ENCODE measurements at places on chromosomes 2 and 18.

DNA sequence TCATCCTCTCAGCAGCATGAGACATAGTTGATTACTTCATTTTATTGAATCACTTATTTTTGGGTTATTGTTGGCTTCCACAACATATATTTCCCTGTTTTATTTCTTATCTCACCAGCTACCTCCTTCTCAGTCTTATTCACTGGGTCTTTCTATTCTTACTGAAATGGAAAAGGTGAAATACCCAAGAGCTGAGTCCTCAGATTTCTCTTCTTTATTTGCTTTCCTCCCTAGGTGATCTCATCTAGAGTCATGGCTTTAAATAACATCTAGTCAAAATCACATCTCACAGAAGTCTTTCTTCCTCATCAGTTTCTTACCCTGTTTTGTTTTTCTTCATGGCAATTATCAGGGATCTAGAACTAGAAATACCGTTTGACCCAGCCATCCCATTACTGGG lies 105.0 kb upstream of the RBBP8 start:
- no peak for DNase-seq

DNA sequence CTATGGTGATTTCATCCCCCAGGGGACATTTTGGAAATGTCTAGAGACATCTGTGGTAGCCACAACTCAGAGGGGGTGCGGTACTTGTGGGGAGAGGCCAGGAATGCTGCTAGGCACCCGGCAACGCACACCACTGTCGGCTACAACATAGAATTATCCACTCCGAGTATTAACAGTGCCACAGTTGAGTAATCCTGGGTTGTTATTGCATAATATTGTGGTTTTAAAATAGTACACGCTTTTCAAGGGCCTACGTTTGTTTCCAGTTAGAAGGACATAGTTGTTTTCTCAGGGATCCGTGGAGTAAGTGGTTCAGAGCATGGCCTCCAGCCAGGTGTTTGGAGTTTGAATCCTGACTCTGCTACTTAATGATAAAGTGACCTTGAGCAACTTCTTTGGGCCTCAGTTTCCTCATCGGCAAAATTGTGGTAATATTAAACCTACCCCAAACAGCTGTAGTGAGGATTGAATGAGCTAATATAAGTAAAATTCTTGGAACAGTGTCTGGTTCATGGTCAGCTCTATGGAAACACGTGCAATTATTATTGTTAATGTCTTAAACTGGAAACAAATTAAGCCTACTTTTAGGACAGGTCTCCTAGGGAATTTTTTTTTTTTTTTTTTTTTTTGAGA lies 24.5 kb downstream of the CYP27A1 start:
- DNase-seq: no peak

DNA sequence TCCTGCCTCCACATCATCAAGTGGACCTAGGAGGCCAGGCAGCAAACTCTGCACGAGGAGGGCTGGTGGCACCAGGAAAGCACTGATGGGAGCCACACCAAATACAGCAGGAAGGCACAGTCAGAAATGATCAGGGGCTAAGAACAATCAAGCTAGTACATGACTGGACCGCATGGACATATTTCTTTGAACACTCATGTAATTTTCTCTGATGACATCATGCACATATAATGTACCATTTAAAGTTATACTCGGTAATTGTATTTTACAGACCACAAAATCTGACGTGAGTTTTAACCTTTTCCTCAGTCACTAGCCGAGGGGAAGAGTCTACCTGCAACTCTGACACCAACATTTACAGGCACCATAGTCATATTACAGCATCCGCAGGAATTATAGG lies 76.7 kb downstream of the XDH start:
- DNase-seq: no peak

DNA sequence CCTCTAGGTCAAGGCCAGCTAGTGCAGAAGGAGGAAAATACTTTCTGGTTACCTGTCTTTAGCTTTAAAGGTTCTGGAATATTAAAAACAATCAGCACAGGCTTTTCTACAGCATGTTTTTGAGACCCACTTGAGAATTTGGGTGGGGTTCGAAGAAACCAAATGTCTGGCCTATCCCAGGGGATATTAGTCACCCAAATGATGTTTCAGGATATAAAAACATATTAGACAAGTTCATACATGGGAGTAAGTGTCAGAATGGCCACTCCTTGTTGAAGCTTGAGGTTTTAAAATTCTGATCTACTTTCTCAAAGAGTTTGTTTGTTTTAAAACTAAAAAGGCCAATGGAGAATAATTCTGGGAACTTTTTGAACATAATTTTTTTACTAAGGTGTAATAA lies 158.6 kb upstream of the DLX2 start:
- DNase-seq: no peak

- no peak for DNase-seq
These were observed 231.5 kb downstream of the LPIN1 start for GRCh38 chr2:11977766-11978524.

GRCh38 chr2:12716282-12717190 lies at the start of gene TRIB2:
TRIB2 (plus strand) TSS chr2:12716936; CDS start chr2:12718308, 1,372 bp downstream.
- DNase-seq: peak; percentile 80

- DNase-seq: no peak
These were observed 93.2 kb downstream of the USP40 start for GRCh38 chr2:233473386-233473791.

DNA sequence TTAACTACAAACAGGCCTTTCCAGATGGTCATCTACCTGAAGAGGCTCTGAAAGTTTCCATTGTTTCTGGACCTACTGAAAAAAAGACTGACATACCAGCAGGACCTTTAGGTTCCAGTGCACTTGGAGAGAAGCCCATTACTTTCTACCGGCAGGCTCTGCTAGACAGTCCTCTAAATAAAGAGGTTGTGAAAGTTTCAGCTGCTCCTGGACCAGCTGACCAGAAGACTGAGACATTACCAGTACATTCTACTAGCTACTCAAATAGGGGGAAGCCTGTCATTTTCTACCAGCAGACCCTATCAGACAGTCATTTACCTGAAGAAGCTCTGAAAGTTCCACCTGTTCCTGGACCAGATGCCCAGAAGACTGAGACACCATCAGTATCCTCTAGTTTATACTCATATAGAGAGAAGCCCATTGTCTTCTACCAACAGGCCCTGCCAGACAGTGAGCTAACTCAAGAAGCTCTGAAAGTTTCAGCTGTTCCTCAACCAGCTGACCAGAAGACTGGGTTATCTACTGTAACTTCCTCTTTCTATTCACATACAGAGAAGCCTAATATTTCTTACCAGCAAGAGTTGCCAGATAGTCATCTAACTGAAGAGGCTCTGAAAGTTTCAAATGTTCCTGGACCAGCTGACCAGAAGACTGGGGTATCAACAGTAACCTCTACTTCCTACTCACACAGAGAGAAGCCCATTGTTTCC lies 65.8 kb downstream of the ALMS1 start:
- no peak for DNase-seq

DNA sequence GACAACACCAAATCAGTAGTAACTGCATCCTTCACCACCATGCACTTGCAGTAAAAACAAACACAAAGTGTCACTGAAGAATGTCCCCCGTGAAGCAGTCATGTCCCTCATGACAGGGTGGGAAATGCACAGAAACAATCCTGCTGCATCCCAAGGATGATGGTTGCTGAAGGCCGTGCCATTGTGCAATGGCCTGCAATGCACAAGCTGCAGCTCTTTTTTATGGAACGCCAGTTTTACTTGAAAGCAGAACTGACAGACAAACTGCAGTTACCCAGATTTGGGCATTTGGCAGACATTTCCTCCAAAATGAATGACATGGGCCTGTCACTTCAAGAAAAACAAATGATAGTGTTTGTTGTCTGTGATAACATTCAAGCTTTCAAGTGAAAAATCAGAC lies 2.4 kb upstream of the CHST10 start:
- no peak for DNase-seq

GRCh38 chr2:12452185-12452584 lies 264.6 kb upstream of the TRIB2 start:
- DNase-seq: no peak

DNA sequence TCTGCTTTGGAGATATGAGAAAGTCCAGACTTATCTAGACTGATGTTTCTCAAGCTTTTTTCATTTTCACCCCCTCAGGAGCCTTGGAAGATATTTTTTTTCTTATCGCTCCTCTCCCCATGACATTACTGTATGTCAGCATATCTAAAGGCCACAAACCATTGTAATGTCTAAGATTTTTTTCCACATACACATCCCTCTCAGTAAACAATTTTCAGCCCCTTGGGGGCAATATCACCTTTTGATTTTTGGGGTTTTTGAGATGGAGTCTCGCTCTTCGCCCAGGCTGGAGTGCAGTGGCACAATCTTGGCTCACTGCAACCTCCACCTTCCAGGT lies 60.3 kb upstream of the REL start:
- DNase-seq: no peak

DNA sequence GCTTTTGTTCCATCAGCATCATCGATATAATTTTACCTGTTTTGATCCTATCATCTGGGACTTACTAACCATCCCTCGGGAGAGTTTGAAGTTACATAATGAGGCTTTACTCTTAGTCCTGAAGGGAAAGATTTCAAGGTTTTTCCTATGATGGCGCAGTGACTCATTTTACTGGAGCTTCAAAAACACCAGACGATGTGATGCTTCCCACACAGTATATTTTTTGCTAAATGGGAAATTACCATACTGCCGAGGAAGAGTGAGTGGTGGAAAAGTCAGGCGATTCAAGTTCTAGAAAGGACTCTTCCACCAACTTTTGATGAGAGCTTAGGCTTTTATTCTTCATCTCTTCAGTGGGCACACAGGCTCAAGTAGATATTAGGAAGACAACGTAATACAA lies 44.6 kb upstream of the GCG start:
- DNase-seq: no peak

DNA sequence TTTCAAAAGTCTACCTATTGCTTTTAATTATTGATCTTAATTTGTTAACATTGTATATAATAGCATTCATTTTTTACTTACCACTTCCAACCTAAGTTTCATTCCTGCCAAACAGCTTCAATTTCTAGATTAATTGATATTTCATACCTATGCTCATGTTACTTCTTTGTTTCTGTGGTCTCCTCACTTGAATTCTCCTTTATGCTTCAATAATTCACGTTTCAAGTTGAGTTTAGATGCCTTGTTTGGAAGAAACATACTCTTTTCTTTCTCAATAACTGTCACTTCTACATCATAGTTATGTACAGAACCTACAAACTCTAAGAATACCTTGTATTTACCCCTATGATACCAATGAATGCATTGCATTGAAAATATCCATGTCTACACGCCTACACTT lies 862.2 kb upstream of the LRATD1 start:
- no peak for DNase-seq

DNA sequence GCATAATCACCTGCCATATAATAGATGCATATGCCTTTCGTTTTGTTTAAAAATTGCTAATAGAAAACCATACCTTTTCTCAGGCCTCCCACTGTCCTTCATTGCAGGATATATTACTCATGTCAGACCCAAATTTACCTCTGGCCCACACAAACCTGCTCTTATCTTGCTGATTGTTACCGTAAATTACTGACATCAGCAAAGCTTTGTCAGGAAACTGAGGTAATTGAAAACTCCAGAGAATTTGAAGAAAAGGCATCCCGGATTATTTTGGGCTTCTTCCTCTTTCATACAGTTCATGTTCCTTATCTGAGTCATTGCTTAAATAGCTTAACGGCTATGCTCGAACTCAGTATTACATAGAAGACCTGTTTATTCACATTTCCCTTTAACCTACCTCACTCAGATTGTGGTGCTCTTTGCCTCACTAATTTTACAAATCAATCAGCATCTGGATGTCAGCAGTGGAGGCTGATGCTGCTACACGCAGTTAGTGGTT lies 145.7 kb downstream of the ZEB2 start:
- no peak for DNase-seq

DNA sequence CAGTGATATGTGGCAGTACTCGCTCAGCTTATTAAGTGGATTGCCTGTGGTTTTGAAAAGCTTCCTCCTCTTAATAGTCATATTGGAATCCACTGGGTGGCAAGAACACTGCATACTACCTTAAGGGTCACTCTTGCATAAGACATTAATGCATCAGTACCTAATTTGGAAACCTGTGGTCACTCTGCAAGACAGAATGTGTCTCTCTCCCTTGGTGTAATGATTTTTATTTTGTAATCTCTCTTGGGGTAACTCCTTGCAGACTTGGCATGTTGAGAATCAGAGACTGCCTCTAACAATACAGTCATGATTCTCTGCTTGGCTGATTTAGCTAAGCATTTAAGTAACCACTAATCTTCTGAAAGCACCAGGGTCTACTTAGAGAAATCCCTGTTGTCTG lies 33.0 kb upstream of the IER3IP1 start:
- no peak for DNase-seq

GRCh38 chr2:68482296-68482820 lies 15.0 kb downstream of the APLF start:
- DNase-seq: no peak

DNA sequence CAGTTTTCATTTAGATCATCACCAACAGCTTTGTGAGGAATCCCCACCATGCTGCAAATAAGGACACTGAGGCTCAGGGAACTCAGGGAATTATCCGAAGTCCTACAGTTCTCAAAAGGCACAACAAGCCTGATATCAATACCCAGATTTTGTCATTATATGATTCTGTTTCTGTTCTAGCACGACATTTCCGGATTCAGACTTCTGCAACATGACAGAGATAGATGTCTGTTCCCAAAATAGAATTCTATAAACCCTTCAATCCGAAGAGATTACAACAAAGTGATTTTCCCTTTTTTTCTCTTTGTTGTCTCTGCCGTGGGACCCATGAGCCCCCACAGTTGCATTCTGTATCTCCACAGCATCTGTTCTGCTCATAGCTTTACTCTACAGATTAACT lies 72.0 kb downstream of the DOCK10 start:
- DNase-seq: no peak

- no peak for DNase-seq
These were observed 97.7 kb downstream of the DYSF start for GRCh38 chr2:71550801-71551630.

- no peak for DNase-seq
These were observed 14.1 kb upstream of the PMAIP1 start for GRCh38 chr18:59885579-59886163.

- no peak for DNase-seq
These were observed 135.0 kb upstream of the ZNF804A start for GRCh38 chr2:184463102-184463865.

DNA sequence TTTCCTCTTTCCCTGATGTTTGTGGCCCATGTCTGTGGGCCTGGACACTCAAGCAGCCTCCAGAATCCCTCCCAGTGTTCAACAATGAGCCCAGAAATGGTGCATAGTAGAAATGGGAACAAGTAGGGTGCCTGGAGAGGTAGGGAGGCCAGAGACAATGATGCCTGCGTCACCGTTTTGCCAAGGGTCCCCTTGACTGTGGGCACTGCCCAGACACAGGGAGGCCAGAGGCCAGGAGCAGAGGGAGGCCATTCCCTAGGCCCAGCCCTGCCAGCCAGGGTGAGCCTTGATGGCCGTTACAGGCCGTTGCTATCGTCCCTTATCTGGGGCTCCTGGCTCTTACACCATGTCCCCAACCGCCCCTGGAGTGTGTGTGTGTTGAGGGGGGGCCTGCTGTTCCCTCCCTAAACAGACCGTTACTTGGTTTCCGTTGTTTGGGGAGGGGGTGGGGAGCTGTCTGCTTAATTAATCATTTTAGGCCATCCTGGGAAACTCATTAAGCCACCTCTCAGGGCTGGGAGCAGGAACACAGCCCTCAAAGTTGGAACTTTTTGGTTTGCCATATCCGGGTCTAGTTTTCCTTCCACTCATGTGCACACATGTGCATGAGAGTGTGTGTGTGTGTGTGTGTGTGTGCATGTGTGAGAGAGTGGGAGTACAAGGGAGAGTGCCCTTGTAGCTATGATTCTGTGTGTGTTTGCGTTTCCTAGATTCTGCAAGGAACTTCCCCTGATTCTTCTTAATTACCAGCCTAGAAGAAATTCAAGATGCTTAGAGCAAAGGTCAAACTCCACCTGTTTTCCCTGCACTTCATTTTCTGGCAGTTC lies 135.2 kb upstream of the HAAO start:
- DNase-seq: no peak

GRCh38 chr2:114156366-114157056 lies 266.6 kb downstream of the ACTR3 start:
- no peak for DNase-seq

All from effector memory CD8-positive, alpha-beta T cell (primary cell).